ENCODE measurements at places on chromosomes 4 and X.

- no peak for DNase-seq
These were observed 141.3 kb upstream of the NALF2 start for GRCh38 chrX:69362856-69363255.

- DNase-seq, result no peak
These were observed 152.7 kb downstream of the GABRG1 start for GRCh38 chr4:45971108-45971507.

- no peak for DNase-seq
These were observed 4.1 kb upstream of the CSF2RA start for GRCh38 chrX:1264556-1264955.

- DNase-seq, result no peak
These were observed 1.3 kb downstream of the TMEM165 start for GRCh38 chr4:55397126-55397436.

GRCh38 chr4:37686373-37687193 lies at the start of gene RELL1:
Gene RELL1, minus strand, starts transcription at chr4:37686376. Its CDS starts 89 bp downstream, at chr4:37686287.
- peak; percentile 99 for DNase-seq

GRCh38 chrX:129933700-129934099 lies 27.7 kb downstream of the UTP14A start:
- no peak for DNase-seq

GRCh38 chr4:152803541-152803940 lies 23.8 kb downstream of the ARFIP1 start:
- no peak for DNase-seq

GRCh38 chrX:54087661-54088060 lies 43.4 kb upstream of the PHF8 start:
- no peak for DNase-seq

GRCh38 chr4:188975271-188975670 lies 836.0 kb downstream of the TRIML1 start:
- no peak for DNase-seq

GRCh38 chr4:61549336-61549735 lies 349.2 kb downstream of the ADGRL3 start:
- no peak for DNase-seq

Measured in hematopoietic multipotent progenitor cell treated with erythropoietin and hydrocortisone succinate and interleukin-3 and kit ligand, for 6 days (in vitro differentiated cells).